ENCODE measurements at places on chromosomes 4 and X.

- DNase-seq, result no peak
These were observed 52.3 kb downstream of the C4orf51 start for GRCh38 chr4:145732001-145732815.

DNA sequence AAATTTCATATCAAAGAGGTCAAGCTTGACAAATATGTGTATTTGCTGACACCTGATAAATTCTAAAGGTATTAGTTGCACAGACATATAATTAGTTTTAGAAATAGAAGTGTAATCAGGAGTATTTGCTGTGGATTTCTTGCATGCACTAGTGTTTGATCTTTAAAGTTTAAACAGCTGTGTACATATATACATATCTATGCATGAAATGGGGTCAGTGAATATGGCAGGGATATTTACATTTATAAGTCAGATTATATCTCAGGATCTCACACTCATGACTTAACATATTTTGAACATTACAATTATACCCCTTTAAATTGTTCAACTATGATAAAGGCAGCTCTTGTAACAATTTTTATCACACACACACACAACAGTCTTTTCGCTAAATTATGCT is 547.4 kb upstream of the ACTRT1 start:
- no peak for DNase-seq

DNA sequence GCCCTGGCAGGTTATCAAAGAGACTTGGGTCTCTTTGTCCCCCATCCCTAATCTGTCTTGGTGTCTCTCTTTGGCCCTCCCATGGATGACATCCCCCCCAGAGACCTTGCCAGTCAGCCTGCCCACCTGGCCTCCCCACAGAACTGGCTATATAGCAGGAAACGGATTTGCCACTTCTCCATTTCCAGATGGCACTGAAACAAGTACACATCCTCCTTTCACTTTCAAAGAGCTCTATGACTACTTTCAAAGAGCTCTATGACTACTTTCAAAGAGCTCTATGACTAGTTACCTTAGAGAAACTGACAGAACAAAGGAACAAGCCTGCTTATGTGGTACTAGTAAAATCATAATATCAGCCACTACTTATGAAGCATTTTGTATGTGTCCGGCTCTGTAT is 175.3 kb downstream of the MAML3 start:
- DNase-seq, result peak; percentile 29

DNA sequence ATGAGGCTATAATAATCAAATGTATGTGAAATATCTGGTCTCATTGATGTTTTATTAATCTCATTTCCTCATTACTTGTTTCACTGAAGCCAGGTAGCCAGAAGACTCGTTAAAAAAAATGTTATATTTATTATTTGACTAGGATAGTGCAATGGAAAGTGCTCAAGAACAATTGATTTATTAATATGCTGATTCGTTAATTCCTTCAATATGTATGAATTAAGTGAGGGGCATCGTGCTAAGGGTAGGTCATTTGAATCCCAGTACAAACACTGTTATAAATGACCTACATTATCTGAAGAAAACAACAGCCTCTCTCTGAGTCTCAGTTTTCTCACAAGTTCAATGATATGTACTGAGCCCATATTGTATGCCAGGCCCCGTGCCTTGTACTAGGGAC is 214.2 kb upstream of the GPRIN3 start:
- no peak for DNase-seq

GRCh38 chrX:632366-633042 is 1.9 kb downstream of the SHOX start:
- no peak for DNase-seq
